Stimulated activated CD4-positive, alpha-beta T cell treated with anti-CD3 and anti-CD28 coated beads, Interleukin-4, amount 100 ng/mL, for 24 hours (primary cell): ENCODE measurements at places on chromosomes 6 and 20.
A peak's percentile ranks its signal among the peaks of the same experiment; 100 is the strongest.

DNA sequence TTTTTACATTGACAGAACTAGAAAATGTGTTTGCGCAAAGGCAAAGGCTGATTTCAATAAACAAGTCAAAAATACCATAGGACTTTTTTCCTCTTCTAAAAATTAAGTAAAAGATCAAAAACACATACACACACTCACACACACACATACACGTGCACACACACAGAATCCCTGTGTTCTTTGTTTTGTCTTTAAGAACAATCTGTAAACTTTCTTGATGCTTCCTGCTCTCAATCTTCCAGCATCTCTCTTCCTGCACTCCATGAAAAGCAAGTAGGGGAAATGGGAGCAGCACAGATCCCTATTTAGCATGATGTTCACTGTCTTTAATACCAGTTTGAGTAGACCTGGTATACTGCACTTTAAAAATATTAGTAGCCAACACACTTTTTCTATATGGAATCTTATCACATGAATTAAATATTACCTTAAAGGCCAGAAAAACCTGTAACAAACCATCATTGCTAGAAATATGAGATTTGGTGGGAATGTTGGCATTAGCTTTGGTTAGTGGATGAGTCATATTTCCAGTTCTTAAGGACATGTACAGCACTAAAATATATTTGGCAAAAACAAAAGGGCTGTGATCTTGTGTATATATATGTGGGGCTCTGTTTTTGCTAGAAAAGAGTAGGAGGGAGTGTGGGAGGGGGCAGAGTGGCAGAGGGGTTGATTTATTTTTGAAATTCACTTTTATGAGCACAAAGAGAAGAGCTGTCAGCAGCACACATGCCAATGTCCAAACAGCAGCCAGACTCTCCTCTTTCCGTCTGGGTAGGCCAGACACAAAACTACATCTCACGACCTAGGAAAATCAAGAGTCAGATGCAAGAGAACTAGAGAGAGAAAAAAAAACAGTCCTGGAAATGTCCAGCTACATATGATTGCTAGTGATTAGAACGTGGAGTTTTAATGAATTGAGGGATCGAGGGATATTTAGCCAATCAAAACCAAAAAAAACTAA lies 4.6 kb downstream of the PTPRK start:
- DNase-seq = no peak

DNA sequence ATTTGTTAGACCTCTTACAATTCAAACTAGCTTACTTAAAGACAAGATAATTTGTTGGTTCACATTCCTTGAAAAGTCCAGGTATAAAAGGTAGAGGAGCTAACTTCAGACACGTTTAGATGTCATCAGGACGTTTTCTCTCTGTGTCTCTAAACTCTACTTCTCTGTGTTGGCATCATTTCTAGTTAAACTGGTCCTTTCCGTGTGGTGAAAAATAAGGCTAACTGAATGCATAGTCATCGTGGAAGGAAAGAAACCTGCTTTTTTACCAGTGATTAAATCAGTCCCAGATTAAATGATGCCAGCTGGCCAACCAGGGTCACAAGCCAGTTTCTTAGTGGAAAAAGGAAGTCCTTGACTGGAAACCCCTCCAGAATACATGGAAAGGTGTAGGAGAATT lies 168.4 kb upstream of the AHI1 start:
- DNase-seq = no peak

DNA sequence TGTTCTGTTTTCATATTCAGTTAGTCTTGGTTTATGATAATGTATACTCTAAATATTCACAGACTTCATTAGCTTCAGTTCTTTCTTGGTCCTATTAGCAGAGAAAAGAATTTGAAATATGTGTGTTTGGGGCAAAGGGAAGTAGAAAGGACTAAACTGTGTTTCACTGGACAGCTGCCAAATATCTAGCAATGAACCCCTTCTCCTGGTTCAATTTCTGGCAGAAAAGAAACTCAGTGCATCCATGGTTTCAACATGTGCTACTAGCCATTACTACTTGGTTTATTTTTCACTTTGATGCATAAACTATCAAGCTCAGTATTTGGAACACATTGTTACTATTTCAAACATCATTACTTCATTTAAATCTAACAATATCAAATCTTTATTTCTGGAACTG lies 43.6 kb downstream of the FBXL4 start:
- DNase-seq = no peak

DNA sequence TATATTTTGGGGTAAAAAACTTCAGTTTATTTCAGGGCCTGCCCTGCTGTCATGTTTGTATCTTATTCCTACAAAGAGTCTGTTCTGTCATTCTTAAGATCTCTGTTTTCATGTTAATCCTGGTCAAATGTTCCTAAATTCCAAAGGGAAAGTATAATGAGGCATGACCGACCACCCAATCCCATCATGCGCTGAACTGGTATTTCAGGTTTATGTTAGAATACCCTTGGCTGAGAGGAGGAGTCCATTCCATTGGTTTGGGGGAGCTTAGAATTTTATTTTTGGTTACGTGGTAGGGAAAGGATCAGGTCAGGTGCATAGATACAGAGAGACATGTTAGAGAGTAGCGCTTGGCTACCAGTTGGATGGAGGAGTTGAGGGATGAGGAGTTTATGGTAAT lies 25.7 kb downstream of the CFAP61 start:
- no peak for DNase-seq

GRCh38 chr6:19333936-19334335 lies 503.2 kb upstream of the ID4 start:
- DNase-seq = no peak

GRCh38 chr6:71414486-71414885 lies 125.9 kb downstream of the OGFRL1 start:
- no peak for DNase-seq

- no peak for DNase-seq
Observed at GRCh38 chr6:71929047-71929446, 42.7 kb downstream of the RIMS1 start.

DNA sequence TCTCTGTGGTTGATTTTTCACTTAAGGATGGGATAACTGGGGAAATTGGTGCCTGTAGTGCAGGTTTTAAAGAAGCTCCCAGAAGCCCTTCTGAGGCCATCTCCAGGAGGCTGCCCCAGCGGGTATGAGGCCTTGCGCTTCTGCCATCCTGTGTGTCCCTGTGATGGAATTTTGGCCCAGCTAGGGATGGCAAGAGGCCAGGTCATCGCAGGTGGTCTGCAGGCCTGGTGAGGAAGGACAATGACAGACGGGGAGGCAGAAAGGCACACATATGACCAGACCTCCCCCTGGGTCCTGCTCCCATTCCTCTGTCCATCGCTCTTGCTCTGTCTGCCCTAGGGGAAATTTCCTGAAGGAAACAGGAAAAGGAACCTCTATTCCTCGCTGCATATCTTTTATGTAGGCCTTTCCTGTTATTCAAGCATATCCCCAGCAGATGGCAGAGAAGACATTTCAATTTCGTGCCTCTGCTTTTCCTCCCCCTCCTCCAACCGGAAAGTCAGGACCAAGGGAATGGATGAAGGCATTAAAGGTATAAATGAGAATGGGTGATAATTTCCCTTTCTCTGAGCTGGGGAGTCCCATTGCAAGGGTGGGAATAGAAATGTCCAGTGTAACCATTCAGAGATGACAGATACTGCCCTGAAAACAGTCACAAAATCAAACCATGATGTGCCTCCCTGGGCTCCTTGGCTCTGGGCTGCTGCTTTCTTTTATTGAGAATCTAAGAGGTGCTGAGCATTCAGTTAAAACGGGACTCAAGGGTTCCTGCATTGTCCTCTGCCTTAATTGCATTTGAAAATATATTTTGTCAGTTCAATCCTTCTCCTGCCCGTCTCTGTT lies 17.6 kb upstream of the HLA-F start:
- no peak for DNase-seq

- no peak for DNase-seq
Observed at GRCh38 chr6:162385980-162386379, 341.6 kb downstream of the PRKN start.

GRCh38 chr20:48667481-48667880 lies 160.3 kb downstream of the PREX1 start:
- DNase-seq = no peak

GRCh38 chr6:31920811-31921210 lies 6.7 kb upstream of the C2 start:
- DNase-seq = no peak

GRCh38 chr6:149766156-149766769 lies 16.7 kb downstream of the PCMT1 start:
- no peak for DNase-seq

DNA sequence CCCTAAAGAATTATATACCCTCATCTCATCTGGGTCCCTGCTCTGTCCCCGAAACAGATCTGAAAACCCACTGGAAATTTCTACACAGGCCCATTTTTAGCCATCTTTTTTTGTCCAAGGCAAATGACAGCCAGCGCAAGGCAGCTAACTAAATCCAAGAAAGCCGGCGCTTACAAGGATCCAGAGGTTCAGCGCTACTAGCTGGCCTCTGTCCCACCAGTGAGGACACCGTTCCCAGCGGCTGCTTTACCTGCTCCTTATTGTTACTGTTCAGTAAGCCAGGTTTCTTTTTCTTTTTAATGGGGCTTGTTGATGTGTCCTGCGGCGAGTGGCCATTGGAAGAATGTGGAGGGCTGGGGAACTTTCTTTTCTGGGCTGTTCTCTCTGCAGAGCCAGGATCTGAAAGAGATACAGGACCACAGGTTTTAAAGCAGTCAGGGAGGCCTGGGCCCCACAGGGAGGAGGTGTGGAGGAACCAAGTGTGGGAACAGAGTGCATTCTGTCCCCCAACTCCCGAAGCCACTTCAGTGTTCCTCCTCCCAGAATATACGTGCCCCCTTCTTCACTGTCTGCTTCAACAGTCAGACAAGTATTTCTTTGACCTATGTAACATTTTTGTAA lies 46.6 kb downstream of the ZMYND8 start:
- DNase-seq = no peak

- DNase-seq = no peak
Observed at GRCh38 chr6:19712012-19712688, 125.0 kb upstream of the ID4 start.

GRCh38 chr6:167710363-167710920 lies 116.3 kb upstream of the AFDN start:
- no peak for DNase-seq

DNA sequence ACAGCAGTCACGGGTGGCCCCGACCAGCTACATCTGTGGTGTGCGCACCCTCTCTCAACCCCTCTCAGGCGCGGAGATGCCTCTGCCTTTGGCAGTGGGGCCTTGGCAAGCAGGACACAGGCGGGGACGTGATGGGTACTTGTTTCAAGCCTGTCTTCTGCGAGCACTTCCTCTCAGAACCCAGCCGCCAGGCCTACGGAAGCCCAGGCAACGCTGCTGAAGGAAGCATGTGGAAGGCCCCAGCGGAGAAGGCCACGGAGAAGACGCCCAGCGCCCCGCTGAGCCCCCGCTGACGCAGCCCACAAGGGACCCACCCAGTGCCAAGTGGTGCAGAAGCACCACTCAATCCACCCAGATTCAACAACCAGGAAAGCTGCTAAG lies 13.0 kb downstream of the SERPINB6 start:
- no peak for DNase-seq

GRCh38 chr20:2101057-2101864 lies at the start of gene STK35:
STK35 (plus strand) TSS chr20:2101827; CDS start chr20:2101882, 55 bp downstream.
- DNase-seq = peak; percentile 79

DNA sequence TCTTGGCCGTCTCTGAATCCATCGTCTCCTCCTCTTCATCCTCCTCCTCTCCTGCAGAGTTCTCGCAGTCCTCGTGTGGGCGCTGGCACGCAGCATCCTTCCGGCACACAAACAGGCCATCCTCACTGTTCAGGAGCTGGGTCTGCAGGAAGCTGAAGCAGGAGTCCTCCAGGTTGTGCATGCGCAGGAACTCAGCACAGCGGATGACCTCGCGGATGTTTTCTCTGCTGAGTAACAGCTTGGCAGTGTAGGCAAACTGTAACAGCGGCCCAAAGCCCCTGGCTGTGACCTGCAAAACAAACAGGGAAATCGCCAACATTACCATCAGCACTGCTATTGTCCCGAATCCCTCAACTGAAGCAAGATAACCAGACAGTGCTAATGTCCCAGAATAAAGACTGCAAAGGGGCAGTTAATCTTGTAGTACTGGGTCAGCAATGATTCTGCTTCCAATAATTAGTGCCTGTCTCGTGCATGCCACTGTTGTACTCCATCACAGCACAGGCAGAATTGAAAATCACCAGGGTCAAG lies 57.4 kb downstream of the GJA10 start:
- no peak for DNase-seq

DNA sequence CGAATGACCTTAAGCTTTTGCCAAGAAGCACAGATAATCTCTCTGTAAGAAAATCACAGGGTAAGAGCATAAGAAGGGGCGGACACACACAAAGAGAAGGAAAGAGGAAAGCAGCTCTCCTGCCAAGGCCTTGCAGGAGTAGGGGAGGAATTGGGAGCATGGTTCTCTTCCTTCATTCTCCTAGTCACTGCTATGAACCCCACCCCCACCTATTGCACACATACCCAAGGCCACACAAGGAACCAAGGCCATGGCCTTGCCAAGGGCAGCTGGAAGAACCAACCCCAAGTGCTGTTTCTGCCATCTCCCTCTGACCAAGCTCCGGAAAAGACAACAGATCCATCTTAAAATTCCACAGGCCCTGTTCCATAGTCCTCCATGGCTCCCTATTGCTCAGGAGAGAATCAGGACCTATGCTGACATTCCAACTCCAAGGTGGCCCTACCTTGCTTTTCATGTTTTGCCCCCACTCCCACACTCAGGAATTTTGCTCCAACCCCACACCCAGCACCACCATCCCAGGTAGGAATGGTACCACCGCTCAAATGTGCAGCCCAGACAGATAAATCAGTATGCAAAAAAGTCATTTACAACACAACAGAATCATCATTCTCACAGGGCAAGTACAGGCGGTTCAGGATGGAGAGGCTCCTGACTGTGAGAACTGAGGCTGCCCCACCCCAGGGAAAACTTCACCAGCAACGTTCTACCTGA lies 31.3 kb downstream of the TRAM2 start:
- no peak for DNase-seq

DNA sequence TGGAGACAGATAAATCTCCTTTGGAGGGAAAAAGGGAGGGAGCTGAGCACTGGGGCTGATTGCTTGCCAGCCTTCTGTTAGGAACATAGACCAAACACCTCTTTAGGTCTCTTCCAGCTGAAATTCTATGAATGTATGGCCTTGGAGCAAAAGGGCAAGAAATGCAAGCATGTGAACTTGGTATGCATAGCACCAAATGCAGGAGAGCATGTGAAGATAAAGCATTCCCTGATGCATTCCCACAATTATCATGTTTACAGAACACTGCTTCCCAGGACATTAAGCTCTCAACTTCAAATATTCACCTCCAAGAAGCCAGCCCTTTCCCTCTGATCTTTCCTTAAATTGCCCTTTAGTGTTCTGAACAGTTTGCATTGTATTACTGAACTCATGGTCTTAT lies 15.6 kb downstream of the RIPOR2 start:
- no peak for DNase-seq

- no peak for DNase-seq
Observed at GRCh38 chr20:33793011-33793931, 17.9 kb upstream of the CHMP4B start.

DNA sequence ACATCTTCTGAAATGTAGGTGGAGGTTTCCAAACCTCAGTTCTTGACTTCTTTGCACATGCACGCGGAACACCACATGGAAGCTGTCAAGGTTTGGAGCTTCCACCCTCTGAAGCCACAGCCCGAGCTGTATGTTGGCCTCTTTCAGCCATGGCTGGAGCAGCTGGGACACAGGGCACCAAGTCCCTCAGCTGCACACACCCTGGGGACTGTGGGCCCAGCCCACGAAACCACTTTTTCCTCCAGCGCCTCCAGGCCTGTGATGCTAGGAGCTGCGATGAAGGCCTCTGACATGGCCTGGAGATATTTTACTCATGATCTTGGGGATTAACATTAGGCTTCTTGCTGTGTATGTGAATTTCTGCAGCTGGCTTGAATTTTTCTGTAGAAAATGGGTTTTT lies 68.7 kb downstream of the RNF217 start:
- DNase-seq = no peak

- no peak for DNase-seq
Observed at GRCh38 chr20:15921930-15922329, 651.3 kb downstream of the KIF16B start.
